ENCODE measurements at places on chromosomes 7 and 10. TPM values are rescaled to one million over a fixed set of nuclear protein-coding genes. Genes with fewer than 3 reads are reported as not detected.

GRCh38 chr7:33432821-33433220 is 303.5 kb downstream of the BBS9 start:
- no peak for DNase-seq

The UCN3 gene
- polyA plus RNA-seq, result 0.34 TPM

DNA sequence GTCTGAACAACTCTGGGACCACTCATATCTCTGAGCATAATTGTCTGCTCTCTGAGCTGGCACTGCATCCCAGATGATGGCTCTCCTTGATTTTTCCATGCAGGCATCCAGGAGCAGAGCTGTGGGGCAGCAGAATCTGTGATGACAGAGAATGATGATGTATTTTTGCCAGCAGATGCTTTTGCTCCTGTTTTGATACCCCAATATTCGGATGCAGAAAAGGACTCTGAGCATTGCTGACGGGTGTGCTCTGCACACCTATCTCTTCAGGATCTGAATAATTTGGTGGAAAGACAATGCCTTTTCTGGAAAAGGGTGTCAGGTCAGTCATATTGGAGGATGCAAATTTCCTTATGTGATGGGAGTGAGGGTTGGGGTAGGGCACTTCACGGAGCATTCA is 735.9 kb downstream of the KCNMA1 start:
- DNase-seq, result no peak

DNA sequence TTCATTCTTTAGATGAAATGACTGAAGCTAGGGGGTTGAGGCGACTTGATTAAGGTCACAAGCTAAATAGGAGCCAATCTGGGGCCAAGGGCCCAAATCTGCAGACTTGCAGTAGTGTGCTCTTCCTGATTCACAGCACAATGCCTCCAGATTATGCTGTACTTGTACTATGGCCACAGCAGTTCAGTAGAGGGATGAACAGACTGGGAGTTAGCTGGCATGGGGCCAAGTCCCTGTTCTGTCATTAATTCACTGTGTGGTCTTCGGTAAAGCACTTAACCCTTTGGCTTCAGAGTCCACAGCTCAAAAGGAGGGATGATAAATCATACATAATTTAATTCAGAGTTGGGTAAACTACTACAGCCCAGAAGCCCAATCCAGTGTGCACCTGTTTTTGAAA is 196.8 kb downstream of the XPNPEP1 start:
- DNase-seq, result peak; percentile 42

DNA sequence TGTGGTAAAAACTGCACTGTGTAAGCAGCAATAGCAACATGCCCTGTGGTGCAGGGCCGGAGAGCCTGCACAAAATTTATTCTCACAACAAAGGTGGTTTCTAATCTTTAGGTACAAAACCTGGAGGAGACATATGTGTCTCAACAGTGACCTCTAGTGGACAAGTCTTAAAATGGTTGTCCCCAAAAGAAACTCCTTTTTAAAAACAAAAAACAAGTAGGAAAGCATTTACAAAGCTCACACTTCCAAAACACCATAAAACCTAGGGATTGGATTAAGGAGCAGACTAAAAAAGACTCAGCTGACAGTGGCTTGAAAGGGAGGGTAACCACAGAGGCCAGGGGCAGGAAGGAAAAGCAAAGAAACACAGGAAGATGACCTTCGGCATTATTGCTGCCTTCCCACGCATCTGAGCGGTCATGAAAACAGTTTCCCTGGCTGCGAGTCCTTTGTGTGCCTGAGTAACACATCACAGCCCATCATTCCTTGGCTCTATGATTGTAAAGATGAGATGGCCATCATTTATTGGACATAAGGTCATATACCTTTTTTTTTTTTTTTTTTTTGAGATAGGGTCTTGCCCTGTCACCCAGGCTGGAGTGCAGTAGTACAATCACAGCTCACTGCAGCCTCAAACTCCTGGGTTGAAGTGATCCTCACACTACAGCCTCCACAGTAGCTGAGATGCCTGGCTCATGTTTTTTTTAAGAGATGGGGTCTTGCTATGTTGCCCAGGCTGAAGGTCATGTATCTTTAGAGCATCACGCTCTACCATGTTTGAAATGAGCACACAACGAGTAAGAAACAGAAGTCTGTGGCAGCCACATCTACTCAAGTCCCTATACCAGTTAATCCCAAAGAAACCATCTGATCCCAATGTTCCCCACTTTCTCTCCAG is 39.5 kb downstream of the RSU1 start:
- peak; percentile 72 for DNase-seq

The GRID2IP gene
- polyA plus RNA-seq, result 0.63 TPM

DNA sequence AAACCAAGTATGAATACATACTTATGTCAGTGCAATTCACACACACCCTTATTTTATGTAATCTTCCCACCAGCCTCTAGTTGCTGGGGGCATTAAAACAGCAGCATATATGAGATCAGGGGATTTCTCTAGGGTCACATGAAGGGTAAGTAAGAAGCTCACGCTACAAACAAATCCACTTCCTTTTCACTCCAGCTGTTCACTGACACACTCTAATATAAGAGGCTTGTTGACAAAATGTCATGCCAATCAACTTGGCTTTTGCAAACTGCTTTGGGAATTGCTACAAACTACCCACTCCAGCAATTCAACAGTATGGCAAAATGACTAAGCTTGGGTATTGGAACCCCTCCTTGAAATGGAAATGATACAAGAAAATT is 10.3 kb downstream of the FAM3C start:
- DNase-seq, result no peak

- no peak for DNase-seq
Measured at GRCh38 chr7:158244873-158245723, 342.5 kb downstream of the PTPRN2 start.

DNA sequence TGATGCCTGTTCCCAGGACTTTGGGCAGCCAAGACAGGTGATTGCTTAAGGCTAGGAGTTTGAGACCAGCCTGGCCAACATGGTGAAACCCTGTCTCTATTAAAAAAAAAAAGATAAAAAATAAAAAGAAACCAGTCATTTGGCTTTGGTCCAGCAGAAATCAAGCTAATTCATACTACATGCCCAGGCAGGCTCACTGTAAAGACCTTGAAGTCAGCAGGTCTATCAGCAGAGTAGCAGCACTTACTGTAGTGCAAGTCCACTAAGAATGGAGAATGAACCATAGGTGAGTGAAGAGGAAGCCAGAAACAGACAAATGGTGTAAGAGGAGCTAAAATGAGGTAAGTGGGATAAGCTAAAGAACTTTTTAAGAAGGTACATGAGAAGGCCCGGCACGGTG is 24.7 kb downstream of the PSPH start:
- no peak for DNase-seq

The LSM5 gene
- 63.4 TPM for polyA plus RNA-seq

The IRF5 gene
- polyA plus RNA-seq, result 11.4 TPM

The HOXA5 gene
- 76.9 TPM for polyA plus RNA-seq

- peak; percentile 39 for DNase-seq
Measured at GRCh38 chr7:23759671-23760391, 49.8 kb downstream of the STK31 start.

The NKX6-2 gene
- 9.0 TPM for polyA plus RNA-seq

GRCh38 chr10:93417266-93417665 is 64.9 kb downstream of the MYOF start:
- DNase-seq, result no peak

DNA sequence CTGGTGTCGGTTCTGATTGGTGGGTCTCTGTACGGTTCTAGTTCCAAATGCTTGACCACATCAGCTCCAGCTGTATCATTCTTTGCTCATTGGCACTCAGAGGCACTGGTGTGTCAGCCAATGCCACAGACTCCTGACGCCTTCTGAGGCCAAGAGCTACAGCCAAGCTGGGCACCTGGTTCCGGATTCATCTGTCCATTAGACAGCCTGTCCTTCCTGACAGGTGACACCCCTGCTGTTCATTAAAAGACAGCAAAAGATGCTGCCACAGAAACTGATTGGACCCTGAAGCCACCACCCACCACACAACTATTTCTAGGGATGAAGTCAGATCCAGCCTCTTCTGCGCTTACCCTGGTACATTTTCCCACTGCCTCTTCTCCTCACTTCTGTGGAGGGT is 35.6 kb downstream of the COL13A1 start:
- DNase-seq, result no peak

DNA sequence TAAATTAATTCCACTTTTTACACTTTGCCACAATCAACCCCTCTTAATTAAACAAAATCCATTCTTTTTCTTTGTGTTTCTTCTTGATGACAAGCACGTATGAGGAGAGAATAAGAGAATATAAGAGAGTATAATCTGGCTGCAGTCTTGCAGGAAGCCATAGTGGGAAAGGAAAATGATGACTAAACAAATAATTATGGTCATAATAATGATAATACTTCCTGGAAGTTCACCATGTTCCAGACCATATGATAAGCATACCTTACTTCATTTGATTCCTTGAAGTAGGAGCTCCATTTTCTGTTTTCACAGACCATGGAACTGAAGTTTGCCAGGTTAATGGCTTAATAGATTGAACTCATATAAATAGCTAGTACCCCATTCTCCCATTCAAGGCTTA is 237.8 kb downstream of the SEMA3D start:
- no peak for DNase-seq

All from renal pelvis (tissue), 12 donors.